HepG2 (cell line): ENCODE measurements at places on chromosomes 13 and 19. TPM values are rescaled to one million over a fixed set of nuclear protein-coding genes. Genes with fewer than 3 reads are reported as not detected.

DNA sequence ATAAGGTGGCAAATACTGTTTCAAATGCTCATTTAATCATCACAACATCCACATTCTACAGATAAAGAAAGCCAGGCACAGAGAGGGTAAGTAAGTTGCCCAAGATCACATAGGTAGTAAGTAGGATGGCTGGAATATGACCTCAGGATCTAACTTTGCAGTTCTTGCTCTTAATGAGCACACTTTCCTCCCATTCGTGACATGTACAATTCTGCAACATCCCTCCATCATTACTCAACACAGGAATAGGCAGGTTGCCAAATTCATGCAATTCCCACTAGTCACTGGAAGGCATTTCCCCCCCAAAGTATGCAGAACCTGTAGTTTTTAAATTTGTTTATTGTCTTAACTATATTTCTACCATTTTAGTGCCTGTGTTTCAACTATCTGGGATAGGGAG lies 109.2 kb downstream of the OLFM4 start:
- peaks cover 13% of the 10 kb centered on the region; the same call in 1 of the 2 replicates for H3K4me1 ChIP-seq
- no peak for DNase-seq
- no peaks in the 10 kb centered on the region for H3K27me3 ChIP-seq
- H3K36me3 ChIP-seq: no peaks in the 10 kb centered on the region

GRCh38 chr13:112818698-112819045 lies 128.8 kb downstream of the ATP11A start:
- no peaks in the 10 kb centered on the region for H3K27me3 ChIP-seq
- H3K4me3 ChIP-seq: no peak overlapping the region
- H3K36me3 ChIP-seq: peaks cover 86% of the 10 kb centered on the region
- no peak for DNase-seq
- no peaks in the 10 kb centered on the region for H3K4me1 ChIP-seq

GRCh38 chr19:48806818-48807589 lies 3.8 kb downstream of the BCAT2 start:
- H3K27me3 ChIP-seq: no peaks in the 10 kb centered on the region
- H3K36me3 ChIP-seq: no peaks in the 10 kb centered on the region
- H3K4me3 ChIP-seq: peak overlapping the region; percentile 67

GRCh38 chr19:39679056-39679790 lies 23.5 kb downstream of the LGALS16 start:
- H3K27ac ChIP-seq: no peak overlapping the region
- H3K27me3 ChIP-seq: peaks cover 1% of the 10 kb centered on the region; the same call in 1 of the 2 replicates
- DNase-seq: no peak
- H3K4me1 ChIP-seq: peaks cover 26% of the 10 kb centered on the region
- no peak overlapping the region for H3K4me3 ChIP-seq
- no peaks in the 10 kb centered on the region for H3K36me3 ChIP-seq

KLC3 gene
- not detected in 2 replicates for total RNA-seq

GRCh38 chr19:4264812-4265211 lies 14.3 kb upstream of the SHD start:
- H3K27ac ChIP-seq: no peak overlapping the region
- no peak for DNase-seq
- peaks cover 20% of the 10 kb centered on the region for H3K4me1 ChIP-seq
- H3K4me3 ChIP-seq: no peak overlapping the region
- H3K27me3 ChIP-seq: no peaks in the 10 kb centered on the region
- H3K36me3 ChIP-seq: peaks cover 11% of the 10 kb centered on the region

CLEC11A gene
- total RNA-seq: not detected in 2 replicates

JUNB gene
- total RNA-seq: 4.9 and 7.7 TPM in 2 replicates

DNA sequence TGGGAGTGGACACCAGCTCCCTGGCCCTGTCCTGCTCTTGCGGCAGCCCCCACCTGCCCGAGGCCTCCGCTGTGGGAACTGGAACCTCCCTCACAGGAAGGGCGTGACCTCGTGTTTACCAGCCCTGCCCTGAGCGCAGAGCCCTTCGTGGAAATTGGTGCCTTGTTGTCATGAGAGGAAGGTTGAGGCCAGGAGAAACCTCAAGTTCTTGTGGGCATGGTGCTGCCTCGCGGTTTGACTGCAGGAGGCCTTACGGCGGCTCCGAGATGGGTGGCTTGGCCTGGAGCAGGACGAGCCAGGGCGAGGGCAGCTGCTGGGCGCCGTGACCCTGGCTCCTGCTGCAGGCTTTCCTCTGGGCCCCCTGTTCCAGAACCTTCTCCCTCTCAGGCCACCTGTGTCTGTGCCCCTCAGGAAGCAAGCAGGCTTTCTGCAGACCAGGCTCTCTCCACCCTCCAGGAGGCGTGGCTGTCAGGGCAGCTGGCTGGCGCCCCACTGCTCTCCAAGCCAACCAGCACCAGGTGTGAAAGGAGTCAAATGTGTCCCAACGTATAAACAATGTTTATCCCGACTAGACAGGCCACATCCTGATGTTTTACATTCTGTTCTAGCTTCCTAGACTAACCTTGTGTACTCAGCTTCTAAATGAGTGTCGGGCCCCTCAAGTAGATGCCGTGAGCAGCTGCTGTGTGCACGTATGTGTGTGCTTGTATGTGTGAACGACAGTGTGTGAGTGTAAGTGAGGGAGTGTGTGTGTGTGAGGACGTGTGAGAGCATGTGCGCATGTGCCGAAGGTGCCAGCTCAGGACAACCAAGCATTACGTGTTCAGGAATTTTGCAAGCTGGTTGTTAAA lies 10.4 kb upstream of the RASA3 start:
- H3K27ac ChIP-seq: no peak overlapping the region
- H3K36me3 ChIP-seq: no peaks in the 10 kb centered on the region
- H3K27me3 ChIP-seq: peaks cover 8% of the 10 kb centered on the region
- no peaks in the 10 kb centered on the region for H3K4me1 ChIP-seq

METTL21C gene
- total RNA-seq: not detected in 2 replicates

GRCh38 chr19:18273561-18274218 lies 562 bp downstream of the IQCN start:
- peak overlapping the region; percentile 73 for H3K27ac ChIP-seq
- no peaks in the 10 kb centered on the region for H3K27me3 ChIP-seq
- peaks cover 59% of the 10 kb centered on the region for H3K4me1 ChIP-seq
- no peak for DNase-seq
- peaks cover 5% of the 10 kb centered on the region for H3K36me3 ChIP-seq

- H3K4me1 ChIP-seq: no peaks in the 10 kb centered on the region
- no peak for DNase-seq
- no peaks in the 10 kb centered on the region for H3K27me3 ChIP-seq
Measured at GRCh38 chr13:81393110-81393509, 1052.2 kb upstream of the SPRY2 start.

- no peak overlapping the region for H3K4me3 ChIP-seq
- DNase-seq: peak; percentile 58
- H3K27me3 ChIP-seq: no peaks in the 10 kb centered on the region
- no peaks in the 10 kb centered on the region for H3K36me3 ChIP-seq
Measured at GRCh38 chr13:59318320-59318930, 845.3 kb downstream of the DIAPH3 start.

GRCh38 chr19:46197314-46198070 lies 32.0 kb upstream of the IGFL1 start:
- peaks cover 20% of the 10 kb centered on the region for H3K4me1 ChIP-seq
- H3K27me3 ChIP-seq: no peaks in the 10 kb centered on the region
- DNase-seq: no peak
- no peak overlapping the region for H3K4me3 ChIP-seq
- H3K36me3 ChIP-seq: no peaks in the 10 kb centered on the region

DNA sequence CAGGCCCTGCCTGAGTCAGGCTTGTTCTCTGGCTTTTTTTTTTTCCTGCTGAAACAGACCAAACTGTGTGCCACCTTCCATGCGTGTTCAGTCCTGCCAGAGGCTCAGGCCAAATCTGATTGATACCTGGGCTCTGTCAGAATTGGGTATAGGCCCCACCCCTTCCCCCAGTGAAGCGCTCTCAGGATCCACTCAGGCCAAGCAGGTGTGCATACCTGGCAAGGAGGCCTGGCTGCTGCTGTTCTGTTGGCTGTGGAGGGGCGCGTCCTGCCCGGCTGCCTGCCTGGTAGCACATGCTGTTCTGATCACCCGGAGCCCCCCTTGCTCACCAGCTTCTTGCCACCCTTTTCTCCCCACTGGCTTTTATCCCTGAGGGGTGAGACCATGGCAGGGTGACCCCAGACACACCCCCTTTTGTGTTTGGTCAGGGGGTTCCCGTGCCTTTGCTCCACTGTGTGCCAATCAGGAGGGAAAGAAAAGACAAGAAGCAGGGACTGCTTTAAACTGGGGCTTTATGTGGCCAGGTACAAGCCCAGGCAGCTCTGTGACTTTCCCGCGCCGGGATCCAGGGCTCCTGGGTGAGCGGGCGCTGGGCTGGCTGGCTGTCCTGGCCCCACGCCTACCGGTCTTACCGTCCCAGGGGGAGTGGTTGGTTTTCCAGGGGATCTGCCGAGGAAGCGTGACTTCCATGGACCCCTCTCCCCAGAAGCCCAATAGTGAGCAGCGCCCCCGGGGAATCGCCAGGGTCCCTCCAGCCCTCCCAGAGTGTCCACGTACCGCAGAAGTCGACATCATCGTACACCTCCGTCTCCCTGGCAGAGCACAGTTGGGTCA lies 12.7 kb downstream of the PRAM1 start:
- no peak for DNase-seq
- H3K36me3 ChIP-seq: peaks cover 40% of the 10 kb centered on the region; the same call in 2 of the 3 replicates
- no peaks in the 10 kb centered on the region for H3K27me3 ChIP-seq
- no peak overlapping the region for H3K4me3 ChIP-seq
- peaks cover 10% of the 10 kb centered on the region for H3K4me1 ChIP-seq

DNA sequence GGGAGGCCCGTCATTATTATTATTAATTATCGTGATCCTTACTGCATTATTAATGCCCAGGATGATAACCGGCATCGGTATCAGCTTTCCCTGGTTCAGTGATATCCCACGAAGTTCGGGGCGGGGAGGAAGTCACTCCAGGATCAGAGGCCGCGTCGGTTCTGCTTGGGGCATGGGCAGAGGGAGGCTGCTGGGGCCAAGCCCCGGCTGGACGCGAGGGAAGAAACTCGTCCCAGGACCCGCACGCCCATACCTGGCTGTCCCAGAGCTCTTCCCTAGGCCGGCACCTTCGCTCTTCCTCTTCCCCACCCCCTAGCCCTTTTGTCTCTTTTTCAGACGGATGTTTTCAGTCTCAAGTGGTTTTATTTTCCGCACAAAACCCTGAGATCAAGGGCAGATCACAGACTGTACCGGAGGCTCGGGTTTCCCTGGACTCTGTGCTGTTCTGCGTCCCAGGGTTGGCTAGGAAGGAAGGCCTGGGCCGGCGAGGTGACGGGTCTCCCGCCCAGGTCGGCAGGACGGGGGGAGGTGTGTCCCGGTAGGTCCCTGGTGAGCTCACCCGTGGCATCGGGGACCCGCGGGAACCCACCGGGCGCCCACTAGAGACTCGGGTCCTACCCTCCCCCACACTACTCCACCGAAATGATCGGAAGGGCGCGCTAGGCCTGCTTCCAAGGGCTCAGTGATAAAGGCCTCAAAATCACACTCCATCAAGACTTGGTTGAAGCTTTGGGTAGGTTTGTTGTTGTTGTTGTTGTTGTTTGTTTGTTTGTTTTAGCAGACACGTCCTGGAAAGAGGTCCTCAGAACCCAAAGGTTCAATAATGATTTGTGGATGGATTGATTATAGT lies 7.9 kb downstream of the ZIC2 start:
- no peak overlapping the region for H3K27ac ChIP-seq
- H3K36me3 ChIP-seq: no peaks in the 10 kb centered on the region
- DNase-seq: no peak

NALCN gene
- total RNA-seq: not detected in 2 replicates

DNA sequence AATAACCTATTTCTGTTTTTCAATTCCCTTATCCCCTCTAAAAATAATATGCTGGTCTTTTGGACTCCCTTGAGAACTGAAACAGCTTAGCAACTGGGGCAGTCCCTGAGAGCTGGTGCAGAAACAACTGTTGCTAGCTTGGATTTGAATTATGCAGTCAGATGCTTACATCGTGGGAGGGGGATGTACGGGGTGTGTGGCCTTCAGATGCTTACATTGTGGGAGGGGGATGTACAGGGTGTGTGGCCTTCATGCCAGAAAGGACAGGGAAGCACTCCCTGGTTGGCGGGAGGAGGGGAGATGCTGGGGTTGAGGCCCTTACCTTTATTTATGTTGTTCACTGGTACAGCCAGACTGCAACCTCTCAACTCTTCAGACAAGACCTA lies 25.6 kb downstream of the LRCH1 start:
- DNase-seq: no peak
- H3K36me3 ChIP-seq: 0 out of 3 replicates have a peak, but pooled peaks cover 4% of the 10 kb centered on the region
- no peak overlapping the region for H3K27ac ChIP-seq
- H3K4me3 ChIP-seq: no peak overlapping the region
- no peaks in the 10 kb centered on the region; the same call in 1 of the 2 replicates for H3K27me3 ChIP-seq

ZSCAN4 gene
- total RNA-seq: 0.56 and 0.60 TPM in 2 replicates

DNA sequence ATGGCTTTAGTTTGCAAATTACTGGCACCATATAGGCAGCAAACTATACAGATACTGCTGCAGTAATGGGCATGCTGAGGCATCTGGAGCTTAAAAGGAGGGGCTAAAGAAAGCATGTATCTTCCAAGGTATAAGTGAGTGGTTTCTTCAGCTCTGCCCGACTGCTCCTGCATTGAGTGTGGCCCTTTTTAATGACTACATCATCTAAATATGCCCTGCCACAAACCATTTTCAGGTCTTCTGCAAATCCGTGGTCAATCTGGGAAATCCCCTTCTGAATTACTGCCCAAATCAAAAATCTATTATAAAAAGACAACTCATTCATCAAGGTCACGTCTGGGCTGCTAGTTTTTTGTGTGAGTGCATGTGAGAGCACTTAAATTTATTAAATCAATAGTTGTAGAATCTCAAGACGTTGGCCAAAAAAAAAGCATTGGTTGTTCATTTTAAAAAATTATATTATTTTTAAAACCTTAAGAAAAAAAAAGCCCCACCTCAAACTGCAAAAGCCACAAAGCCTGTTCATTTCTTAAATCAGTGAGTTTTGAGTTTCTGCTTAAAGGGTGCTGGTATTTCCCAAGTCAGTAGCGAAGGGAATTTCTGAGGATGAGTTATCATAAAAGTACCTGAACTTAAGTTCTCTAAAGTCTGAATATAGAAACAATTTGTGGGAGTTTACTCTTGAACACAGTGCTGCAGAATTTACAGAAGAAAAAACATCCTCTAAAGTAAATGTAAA lies 16.3 kb downstream of the LCP1 start:
- H3K4me1 ChIP-seq: peaks cover 5% of the 10 kb centered on the region; the same call in 1 of the 2 replicates
- no peak overlapping the region for H3K27ac ChIP-seq
- no peak for DNase-seq
- H3K27me3 ChIP-seq: no peaks in the 10 kb centered on the region
- H3K36me3 ChIP-seq: no peaks in the 10 kb centered on the region

WASF3 gene
- 10.4 and 13.3 TPM in 2 replicates for total RNA-seq

- H3K4me1 ChIP-seq: no peaks in the 10 kb centered on the region
- H3K4me3 ChIP-seq: no peak overlapping the region
- peaks cover 7% of the 10 kb centered on the region; the same call in 1 of the 3 replicates for H3K27me3 ChIP-seq
- DNase-seq: no peak
Measured at GRCh38 chr13:111337206-111337605, 16.8 kb downstream of the TEX29 start.

MCF2L gene
- total RNA-seq: 13.7 and 19.4 TPM in 2 replicates

ADGRE3 gene
- not detected in 2 replicates for total RNA-seq
